Activated gamma-delta T cell (primary cell): ENCODE measurements at places on chromosomes 7 and 10.
A peak's percentile ranks its signal among the peaks of the same experiment; 100 is the strongest.

- DNase-seq, result no peak
These were observed 63.6 kb upstream of the COL13A1 start for GRCh38 chr10:69738071-69738470.

GRCh38 chr10:133388973-133389818 is 4.8 kb upstream of the MTG1 start:
- DNase-seq, result peak; percentile 34

GRCh38 chr10:84401854-84402611 is 73.6 kb downstream of the CCSER2 start:
- DNase-seq, result no peak

DNA sequence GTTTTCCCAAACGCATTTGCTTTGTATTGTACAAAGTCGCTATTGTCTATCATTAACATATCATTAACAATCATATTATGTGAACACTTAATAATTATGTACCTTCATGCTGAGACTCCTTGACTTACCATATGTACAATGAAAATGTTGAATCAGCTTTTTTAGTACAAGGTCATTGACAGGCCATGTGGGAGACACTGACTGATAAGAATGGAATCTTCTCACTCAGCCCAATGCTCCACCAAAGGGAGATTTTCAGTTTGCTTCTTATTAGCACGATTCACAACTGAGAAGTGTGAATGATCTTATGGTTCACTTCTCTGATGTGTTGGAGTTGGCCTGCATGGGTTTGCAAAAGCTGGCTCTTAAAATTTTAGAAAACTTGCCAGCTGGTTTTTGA is 253.5 kb upstream of the TEX47 start:
- no peak for DNase-seq

DNA sequence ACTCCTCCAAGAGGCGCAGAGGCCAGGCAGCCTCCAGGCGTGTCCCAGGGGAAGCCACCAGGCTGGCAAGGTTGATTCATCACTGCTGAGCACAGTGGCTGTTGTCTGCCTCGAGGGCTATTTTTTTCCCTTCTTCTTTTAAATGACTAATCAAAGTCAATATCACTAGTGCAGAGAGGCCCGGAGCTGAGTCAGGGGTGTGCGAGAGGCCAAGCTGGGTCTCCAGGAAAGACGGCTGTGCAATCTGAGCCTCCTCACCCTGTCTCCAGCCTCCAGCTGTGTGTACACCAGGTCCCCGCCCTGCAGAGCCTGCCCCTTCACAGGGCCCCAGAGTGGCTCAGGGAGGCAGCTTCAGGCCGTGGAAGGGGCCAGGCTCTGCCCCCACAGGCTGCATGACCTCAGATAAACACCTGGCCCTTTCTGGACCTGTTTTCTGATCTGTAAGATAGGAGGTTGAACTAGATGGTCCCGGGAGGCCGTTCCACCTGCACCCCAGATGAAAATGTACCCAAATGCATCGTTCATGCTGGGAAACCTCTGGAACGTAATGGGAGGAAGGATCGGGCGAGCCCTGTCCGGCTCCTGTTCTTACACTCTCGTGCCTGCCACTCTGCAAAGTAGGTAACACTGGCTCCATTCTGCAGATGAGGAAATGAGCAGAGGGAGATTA is 3.7 kb downstream of the STX1A start:
- no peak for DNase-seq

DNA sequence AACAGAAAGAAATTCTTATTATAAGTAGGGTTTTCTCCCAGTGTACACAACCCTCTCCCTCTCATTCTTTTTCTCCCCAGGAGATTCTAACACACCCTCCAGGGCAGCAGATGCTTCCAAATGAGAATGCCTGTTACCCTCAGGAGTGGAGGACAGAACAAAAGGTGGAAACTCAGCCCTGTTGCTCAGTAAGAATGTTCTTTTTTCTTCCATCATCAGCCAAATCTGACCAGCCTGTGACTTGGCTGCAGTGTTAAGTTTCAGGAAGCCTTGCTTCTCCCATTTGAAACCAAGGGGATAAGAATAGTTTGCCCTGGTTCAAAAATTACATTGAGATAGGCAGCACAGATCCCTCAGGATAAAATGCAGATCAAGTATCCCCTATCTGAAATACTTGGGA is 77.5 kb upstream of the EEPD1 start:
- DNase-seq, result no peak

- no peak for DNase-seq
These were observed 6.9 kb downstream of the CPA4 start for GRCh38 chr7:130299866-130300265.

DNA sequence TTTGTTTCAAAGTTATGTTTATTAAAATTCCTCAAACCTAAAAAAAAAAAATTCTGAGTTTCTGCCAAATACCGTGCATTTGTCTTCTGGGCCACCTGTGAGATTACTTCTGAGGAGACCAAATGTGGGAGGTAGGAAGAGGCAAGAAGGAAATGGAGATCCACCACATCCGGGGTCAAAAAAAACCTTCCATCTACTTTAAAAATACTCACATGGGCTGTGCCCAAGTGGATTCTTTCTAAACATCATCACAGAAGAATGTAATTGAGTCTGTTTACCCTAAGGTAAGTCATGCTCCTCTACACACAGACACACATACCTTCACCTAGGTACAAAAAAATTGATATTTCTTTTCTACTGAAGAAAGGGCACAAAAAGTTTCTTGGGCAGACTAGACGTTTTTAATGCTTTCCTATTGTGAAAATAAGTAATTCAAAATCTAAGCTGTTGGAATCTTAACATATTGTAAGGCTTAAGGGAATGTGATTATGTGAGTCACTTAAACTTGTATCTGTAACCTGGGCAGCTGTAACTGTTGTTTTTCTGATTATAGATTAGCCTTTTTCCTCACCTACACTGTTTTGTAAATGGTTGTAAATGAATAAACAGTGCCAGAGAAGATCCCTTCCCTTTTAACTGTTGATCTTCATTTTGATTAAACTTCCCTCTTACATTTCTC is 19.1 kb upstream of the SPOCK2 start:
- no peak for DNase-seq

DNA sequence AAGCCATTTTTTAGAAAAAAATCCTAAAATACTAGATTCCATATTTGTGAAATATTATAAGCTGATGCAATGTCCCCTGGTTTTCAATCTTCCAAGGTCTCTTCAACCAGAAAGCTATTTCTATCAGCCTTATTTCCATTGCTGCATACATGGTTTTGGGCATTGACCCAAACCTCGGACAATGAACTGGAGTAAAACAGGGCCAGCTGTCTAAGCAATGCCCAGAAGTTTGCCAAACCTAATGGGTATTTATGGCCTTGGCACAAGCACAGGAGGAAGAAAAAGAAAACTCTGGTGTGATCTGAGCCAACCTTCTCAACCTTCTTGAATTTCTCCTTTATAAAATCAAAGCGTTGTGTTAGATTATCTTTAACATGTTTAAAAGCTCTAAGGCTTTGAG is 402.3 kb downstream of the DNAJB9 start:
- DNase-seq, result no peak

GRCh38 chr10:78457804-78458482 is 424.3 kb downstream of the RPS24 start:
- no peak for DNase-seq

DNA sequence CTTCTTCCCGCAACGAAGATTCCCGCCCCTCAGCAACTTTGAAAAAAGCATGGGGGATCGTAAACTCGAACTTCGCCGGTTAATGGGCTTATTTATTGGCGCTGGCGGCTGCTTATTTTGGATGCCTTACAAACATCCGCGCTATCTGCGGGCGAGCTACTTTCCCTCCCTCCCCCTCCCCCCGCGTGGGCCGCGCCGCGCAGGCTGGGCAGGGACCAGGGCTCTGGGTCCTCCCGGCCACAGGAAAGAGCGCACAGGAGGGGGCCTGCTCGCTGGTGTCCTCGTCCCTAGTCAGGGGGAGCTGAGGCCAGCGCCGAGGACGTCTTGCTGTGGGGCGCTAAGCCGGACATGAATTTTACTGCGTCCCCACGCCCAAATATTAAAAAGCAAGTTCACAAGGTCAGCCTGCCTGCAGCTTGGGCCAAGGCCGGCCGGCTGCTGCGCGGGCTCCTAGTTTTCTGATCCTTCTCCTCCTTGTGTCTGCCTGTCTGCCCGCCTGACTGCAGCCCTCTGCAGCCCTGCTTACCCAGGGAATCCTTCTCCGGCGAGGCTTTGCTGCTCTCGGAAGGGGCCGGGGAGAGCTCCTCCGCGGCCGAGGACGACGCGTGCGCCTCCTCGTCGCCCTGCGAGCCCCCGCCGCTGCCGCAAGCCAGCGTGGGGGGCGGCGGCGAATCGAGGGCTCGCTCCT is 1.2 kb downstream of the HOXA10 start:
- no peak for DNase-seq

DNA sequence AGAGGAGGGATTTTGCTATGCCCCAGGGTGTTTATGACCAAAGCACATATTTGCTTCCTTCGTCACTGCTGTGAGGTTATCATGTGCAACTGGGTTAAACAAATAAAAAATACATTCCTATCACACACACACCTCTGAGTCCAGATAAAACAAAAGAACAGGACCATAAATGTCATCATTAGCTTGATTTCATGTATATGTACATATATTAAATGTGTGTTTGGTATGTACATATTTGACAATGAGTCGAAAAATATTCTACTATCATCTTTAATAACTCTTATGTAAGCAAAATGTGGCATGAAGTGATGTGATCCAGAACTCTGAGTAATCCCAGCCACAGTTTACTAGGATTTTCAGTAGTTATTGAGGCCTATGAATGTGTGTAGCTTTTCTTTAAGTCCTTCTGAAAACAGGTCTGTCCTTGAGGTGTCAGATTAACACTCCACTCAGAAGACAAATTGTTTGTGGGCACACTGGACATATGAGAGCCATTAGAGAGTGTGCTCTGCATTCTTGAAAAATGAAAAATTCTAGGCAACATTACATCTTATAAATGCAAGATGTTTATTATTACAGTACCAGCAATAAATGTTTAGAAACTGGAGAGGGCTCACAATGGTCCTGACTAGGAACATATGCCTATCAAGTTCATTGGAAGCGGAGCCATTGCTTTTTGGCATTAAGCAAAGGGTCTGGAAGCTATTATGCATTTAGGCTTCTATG is 335.1 kb upstream of the SEMA3A start:
- DNase-seq, result no peak

- no peak for DNase-seq
These were observed 23.5 kb downstream of the TRIM24 start for GRCh38 chr7:138483531-138483930.

GRCh38 chr7:146455091-146455655 is 338.6 kb downstream of the CNTNAP2 start:
- DNase-seq, result no peak

- no peak for DNase-seq
These were observed 5.8 kb upstream of the DHTKD1 start for GRCh38 chr10:12062754-12063482.

- no peak for DNase-seq
These were observed 8.2 kb upstream of the EFCAB10 start for GRCh38 chr7:105589356-105590077.

GRCh38 chr7:7266257-7266881 is 84.0 kb downstream of the C1GALT1 start:
- no peak for DNase-seq

DNA sequence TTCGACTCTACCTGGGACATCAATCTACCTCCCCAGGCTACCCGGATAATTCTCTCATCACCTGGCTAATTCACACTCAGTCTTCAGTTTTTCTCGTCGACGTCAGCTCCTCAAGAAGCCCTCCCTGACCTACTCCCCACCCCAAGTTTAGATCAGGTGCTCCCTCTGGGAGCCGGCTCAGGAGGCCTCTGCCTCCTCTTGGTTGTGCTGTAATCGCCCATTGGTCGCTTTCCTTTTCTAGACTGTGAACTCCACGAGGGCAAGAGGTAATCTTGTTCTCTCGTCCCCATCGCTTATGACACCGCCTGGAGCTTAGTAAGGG is 461 bp upstream of the WIPF3 start:
- DNase-seq, result no peak

GRCh38 chr7:28442540-28443420 is 30.5 kb downstream of the CREB5 start:
- DNase-seq, result no peak

DNA sequence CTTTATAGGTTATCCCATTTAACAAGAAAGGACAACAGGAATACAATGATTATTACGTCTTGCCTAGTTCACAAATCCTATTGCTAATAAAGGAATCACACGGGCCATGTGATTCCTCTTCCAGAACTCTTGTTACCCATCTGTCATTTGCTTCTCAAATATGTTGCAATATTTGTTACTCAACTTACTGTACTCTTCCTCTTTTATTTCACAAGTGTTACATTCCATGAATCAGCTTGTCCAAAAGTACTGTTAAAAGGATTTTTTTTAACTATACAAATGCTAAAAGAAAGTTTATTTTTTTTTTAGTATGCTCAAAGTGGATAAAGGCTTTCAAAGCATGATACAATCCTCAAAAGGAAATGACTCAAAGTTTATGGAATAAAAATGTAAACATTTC is 3.9 kb upstream of the CD36 start:
- no peak for DNase-seq

DNA sequence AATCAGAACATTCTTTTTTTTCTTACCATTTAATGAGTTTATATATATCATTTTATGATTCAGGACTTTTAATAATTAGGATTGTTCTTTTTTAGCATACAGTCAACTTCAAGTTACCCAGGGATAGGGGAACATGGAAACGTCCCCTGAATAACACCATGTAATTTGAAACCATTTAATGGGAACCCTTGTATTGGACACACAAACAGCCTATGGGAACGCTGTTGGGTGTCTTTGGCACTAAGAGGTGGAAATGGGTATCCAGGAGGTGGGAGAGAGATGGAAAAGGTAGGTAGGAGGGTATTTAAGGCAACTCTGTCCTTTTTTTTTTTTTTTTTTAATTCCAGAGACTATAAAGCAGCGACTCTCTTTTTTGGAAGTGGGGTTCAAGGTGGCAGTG is 2.6 kb downstream of the LUC7L2 start:
- no peak for DNase-seq

DNA sequence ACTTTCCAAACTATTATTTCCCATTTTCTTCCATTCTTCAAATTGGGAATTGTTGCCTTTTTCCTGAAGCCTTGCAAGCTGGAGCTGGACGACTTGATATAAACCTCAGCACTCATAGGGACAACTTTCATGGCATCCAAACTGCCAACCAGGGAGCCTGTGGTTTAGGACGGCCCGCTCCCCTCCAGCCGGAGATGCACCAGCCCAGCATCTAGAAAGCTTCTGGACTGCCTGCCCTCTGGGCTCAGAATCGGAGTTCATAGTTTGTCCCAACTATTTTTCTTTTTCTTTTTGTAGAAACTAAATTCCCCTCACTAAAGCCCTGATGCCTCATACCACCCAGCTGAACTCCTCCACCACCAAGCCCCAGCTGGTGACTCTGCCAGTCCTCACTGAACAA is 200.3 kb downstream of the DNAJB6 start:
- DNase-seq, result no peak

GRCh38 chr10:112911206-112911605 is 38.8 kb upstream of the TCF7L2 start:
- DNase-seq, result no peak
